Ascending aorta (tissue), 2 donors: ENCODE measurements at places on chromosomes 11 and 22. TPM values are rescaled to one million over a fixed set of nuclear protein-coding genes. Genes with fewer than 3 reads are reported as not detected.

DNA sequence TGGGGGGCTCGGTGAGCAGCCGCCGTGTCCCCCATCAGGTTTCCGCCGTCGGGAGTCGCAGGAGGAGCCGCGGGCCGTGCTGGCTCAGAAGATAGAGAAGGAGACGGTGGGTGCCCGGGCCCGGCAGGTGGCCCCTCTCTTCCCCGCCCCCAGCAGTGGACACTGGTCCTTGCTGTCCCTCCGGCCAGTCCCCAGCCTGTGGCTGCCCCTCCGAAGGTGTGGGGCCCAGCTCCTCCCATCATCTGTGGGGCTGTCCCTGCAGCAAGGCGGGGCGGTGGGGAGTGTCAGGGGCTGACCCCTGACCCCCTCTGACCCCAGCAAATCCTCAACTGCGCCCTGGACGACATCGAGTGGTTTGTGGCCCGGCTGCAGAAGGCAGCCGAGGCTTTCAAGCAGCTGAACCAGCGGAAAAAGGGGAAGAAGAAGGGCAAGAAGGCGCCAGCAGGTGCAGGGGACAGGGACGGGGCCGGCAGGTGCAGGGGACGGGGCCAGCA lies 15.3 kb downstream of the EPS8L2 start:
- no peaks in the 10 kb centered on the region for H3K27me3 ChIP-seq
- no peak for DNase-seq
- H3K4me1 ChIP-seq: peaks cover 7% of the 10 kb centered on the region
- H3K4me3 ChIP-seq: no peak overlapping the region

Gene HMOX1
- total RNA-seq: 27.1 TPM

DNA sequence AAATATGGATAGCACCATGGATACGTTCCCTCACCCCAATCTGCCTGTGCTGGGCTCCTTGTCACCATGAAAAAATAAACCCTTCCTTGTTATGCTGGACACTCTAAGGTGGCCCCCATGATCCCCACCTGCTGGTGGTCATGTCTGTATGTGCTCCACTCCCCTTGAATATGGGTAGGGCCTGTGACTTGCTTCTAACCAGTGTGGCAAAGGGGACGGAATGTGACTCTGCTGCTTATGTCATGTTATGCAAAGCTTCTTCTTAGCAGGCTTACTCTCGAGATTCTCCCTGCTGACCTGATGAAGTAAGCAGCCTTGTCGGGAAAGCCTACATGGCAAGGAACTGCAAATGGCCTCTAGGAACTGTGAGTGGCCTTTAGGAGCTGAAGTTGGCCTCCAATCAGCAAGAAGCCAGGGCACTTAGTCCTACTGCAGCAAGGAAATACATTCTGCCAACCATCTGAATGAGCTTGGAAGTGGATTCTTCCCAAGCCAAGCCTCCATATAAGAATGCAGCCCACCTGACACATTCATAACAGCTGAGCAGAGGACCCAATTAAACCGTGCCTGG lies 159.9 kb downstream of the CCDC34 start:
- no peak for DNase-seq
- no peak overlapping the region for H3K27ac ChIP-seq
- H3K36me3 ChIP-seq: no peaks in the 10 kb centered on the region
- no peak overlapping the region for H3K4me3 ChIP-seq
- no peaks in the 10 kb centered on the region for H3K27me3 ChIP-seq

DNA sequence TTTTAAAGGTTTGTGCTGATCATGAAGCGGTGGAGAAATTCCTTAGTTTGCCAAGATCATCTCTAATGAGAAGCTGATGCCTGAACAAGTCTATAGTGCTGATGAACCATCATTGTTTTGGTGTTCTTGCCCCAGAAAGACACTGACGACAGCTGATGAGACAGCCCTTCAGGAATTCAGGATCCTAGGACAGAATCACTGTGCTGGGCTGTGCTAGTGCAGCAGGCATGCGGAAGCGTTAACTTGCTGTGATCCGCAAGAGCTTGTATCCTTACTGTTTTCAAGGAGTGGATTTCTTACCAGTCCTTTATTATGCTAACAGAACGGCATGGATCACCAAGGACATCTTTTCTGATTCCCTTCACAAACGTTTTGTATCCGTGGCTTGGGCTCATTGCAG lies 104.1 kb downstream of the TBC1D22A start:
- no peak overlapping the region for H3K4me3 ChIP-seq
- no peak overlapping the region for H3K27ac ChIP-seq
- H3K36me3 ChIP-seq: peaks cover 3% of the 10 kb centered on the region

- H3K4me3 ChIP-seq: no peak overlapping the region
- no peak overlapping the region for H3K27ac ChIP-seq
- DNase-seq: no peak
- no peaks in the 10 kb centered on the region for H3K4me1 ChIP-seq
Measured at GRCh38 chr11:90197377-90197776, 25.5 kb downstream of the CHORDC1 start.

Gene ARRB1
- 78.2 TPM for total RNA-seq

DNA sequence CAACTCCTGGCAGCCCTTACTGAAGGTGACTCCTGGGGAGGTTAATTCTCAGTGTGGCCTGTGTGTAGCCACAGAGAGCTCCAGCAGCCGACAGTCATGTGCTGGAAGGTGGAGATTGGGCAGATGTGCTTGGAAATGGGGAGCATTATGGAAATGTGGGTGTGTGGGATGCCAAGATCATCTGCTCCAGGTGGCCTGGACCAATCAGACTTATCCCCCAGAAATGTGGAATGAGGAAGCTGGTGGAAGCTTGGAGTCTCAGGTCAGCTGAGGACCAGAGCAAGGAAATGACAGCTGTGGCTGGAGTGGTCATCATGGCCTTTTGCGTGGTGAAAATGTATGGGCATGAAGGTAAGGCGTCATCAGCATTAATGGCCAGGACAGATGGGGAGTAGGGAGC lies 234.0 kb downstream of the MIAT start:
- H3K4me1 ChIP-seq: peaks cover 22% of the 10 kb centered on the region
- no peak for DNase-seq
- no peak overlapping the region for H3K4me3 ChIP-seq
- H3K27ac ChIP-seq: peak overlapping the region; percentile 26
- no peaks in the 10 kb centered on the region for H3K27me3 ChIP-seq

GRCh38 chr22:30232716-30233218 lies 13.8 kb downstream of the LIF start:
- no peaks in the 10 kb centered on the region for H3K4me1 ChIP-seq
- no peaks in the 10 kb centered on the region for H3K27me3 ChIP-seq
- no peak overlapping the region for H3K4me3 ChIP-seq
- H3K27ac ChIP-seq: no peak overlapping the region
- DNase-seq: no peak
- no peaks in the 10 kb centered on the region for H3K36me3 ChIP-seq

Gene C2CD3
- 11.4 TPM for total RNA-seq
